Stimulated activated CD8-positive, alpha-beta memory T cell treated with anti-CD3 and anti-CD28 coated beads, Interleukin-4, amount 100 ng/mL, for 4 hours (primary cell): ENCODE measurements at places on chromosomes 12 and 14.

GRCh38 chr12:52946797-52947547, 1.9 kb upstream of the KRT18 start:
- no peak for DNase-seq

- no peak for DNase-seq
Observed at GRCh38 chr12:112270673-112271072, 111.6 kb downstream of the HECTD4 start.

- no peak for DNase-seq
Observed at GRCh38 chr12:69007855-69008351, 74.9 kb upstream of the CPM start.

DNA sequence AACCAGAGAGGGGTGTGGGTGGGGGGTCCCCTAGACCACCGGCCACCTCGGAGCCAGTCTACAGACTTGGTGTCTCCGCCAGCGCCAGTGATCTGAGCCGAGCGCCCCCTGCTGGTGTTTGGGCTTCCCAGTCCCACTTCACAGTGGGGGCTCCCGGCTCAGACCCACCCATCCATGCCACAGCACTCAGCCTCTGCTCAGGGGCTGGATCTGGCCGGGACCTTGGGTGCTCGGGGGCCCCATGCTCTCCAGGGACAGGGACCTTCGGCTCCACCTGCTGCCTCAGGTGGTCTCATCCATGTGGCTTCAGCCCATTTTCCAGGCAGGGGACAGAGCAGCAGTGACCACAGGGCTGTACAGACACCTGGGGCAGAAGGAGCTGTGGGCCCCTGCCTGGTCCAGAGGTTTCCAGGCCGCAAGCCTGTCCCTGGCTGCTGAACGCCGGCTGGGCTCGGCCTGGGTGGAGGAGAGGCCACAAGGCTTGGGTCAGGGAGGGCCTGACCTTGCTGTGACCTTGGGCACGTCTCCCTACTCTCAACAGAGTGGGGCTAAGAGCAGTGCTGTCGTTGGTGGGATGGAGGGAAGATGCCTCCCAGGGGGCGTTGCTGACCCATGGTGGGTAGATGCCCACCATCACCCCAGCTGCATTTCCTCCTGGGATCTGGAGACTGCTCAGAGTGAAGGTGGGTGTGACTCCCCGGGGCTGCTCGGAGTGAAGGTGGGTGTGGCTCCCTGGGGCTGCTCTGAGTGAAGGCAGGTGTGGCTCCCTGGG, 86.3 kb downstream of the KIF26A start:
- peak; percentile 35 for DNase-seq

- DNase-seq = no peak
Observed at GRCh38 chr14:64573109-64573508, 23.3 kb downstream of the PPP1R36 start.

DNA sequence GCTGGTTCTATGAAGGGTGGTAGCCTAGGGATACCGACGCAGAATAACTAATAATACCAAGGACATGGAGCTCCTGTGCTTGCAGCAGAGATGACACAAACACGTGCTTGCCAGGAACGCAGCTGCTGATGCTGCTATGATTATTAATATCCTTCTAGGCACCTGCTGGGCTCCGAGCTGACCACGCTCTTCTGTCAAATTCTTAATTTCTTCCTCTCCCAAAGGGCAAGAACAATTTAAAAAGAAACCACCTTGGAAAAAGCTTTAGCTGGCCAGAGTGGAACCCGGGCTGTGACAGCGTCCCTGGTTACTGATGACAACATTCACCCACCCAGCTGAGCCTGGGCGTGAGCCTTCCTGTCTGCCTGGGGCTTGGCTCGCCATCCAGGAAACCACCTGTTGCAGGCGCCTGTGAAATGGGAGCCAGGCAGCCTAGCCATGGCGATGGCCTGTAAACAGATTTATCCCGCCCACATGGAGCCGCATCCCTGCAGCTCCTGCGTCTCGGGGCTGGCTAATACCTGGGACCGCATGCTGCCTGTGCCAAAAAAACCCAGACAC, 28.8 kb downstream of the CLMN start:
- no peak for DNase-seq

- DNase-seq = no peak
Observed at GRCh38 chr12:15699886-15700285, 89.3 kb downstream of the EPS8 start.

GRCh38 chr12:76049575-76050251, 18.1 kb upstream of the PHLDA1 start:
- DNase-seq = no peak

DNA sequence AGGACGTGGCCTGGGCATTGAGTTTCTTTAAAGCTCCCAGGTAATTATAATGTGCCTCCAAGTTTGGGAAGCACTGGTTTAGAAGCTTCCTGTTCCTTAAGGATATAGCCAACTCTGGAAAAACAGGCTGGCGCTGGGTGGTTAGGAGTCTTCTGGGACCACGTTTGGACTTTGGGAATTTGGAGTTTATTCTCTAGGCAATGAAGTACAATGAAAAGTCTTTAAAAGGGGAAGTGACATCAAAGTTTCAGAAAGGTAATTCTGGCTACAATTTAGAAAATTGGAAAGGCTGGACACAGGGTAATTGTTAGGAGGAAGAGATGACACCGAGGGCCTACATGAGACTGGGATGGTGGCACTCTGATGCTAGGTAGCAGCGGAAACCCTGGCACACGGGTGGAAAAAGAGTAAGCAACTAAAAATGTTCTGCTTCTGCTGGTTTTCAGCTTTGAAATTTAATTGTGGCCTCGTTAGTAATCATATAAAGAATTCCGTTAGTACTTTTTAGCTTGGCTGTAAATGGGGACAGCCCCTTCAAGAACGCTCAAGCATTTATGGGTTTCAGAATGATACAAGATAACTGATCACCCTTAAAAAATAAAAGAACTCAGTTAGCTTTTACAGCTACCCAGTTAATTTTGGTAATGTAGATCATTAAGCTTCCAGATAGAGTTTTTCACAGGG, 12.7 kb upstream of the DCP1B start:
- no peak for DNase-seq

DNA sequence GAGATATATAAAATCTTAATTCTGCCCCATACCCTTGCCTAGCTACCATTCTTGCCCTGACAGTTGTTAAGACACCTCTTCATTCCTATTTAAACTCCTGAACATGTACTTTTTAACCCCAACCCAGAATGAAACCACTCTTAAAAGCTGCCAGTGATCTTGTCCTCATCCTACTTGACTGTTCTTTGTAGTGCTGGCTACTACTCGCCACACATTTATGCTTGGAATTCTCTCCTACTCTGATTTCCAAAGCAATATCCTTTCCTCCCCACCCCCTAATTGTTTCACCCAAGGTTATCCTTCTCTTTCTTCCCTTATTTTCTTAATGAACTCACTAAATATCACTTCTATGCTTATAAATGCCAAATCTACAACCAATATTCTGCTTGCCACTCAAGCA, 4.1 kb downstream of the NFYB start:
- no peak for DNase-seq

DNA sequence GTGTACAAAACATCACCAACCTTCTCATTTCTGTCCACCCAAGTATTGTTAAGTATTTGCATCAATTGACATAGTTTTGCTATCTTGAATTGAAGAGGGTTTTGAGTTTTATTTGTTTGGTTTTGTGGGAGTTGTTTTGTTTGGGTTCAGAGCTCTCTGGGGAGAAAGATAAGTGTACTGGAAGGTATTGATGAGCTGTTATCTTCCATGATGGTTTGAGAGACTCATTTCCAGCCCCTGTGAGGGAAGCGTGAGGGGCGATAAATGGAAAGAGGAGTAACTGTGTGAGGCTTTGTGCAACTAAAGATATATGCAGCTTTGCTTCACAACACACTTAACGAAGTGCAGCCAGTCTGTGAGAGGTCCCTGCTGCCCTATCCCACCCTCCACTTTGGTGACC, 15.7 kb upstream of the CIPC start:
- no peak for DNase-seq

- DNase-seq = no peak
Observed at GRCh38 chr12:19546027-19546426, 106.7 kb downstream of the AEBP2 start.

GRCh38 chr14:101476916-101477553, 84.3 kb upstream of the DIO3 start:
- DNase-seq = no peak

DNA sequence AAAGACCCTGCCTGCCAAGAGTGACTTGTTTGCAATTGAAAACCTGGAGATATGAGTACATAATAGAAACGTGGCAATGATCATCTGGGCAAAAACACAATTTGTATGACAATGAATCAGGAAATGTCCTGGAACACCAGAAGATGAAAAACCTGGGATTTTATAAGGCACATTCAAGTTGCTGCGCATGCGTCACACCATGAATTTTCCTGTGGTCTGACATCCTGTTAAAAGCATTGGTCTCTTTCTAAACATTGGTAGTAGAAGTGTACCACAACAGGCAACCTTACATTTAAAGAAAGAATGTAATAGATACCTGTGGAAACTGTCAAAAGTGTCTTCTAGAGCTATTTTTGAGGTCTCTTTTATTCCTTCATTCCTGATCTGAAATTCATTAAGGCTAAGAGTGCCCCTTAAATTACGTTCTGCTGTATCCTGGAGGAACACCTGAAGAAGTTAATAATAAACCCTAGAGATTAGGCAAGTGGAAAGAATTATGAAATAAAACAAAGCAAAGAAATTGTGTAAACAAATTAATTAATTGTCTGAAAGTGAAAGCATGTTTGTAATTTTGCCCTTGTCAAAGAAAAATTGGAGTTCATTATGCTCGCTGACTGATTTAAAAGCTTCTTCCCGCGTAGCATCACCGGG, 676.5 kb downstream of the DIO2 start:
- DNase-seq = no peak

DNA sequence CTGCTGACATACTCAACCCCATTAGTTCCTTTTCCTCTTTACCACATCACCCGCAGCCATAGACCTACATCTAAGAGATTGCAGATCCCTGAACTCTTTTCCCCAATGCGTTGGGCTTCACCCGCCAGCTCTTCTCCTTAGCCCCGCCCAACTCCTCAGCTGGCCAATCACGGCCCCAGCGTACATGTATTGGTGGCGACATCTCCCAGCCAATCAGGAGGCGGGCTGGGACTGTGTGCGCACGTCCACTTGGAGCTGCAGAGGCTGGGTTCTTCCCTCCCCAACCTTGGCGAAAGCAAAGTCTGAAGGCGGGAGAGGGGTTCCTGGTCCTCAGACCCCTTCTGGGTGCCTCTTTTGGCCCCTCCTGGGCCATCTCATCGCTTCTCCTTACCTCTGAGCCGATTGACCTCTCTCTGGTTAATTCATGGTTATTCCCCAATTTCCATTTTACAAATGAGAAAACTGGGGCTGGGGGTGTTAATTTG, 11.0 kb downstream of the PDE1B start:
- peak; percentile 68 for DNase-seq

GRCh38 chr14:67815573-67816225, 691 bp downstream of the ZFYVE26 start:
- DNase-seq = no peak

DNA sequence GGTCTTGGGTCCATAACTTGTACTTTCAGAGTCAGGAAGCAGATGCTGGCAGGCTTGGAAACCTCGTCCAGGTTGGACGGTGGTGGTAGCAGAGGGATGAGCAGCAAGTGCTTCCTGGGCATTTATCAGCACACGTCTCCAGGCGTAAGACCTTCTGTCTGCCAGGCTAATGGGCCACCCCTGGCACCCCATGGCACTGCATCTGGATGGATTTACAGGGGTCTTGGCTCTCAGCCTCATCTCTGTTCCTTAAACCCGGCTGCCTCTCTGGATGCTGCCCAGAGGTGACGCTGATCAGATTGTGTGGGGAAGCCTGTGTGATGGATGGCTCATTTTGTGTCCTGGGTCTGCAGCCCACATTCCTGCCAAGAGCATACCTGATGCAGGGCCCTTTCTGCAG, 145.1 kb downstream of the TSPAN9 start:
- no peak for DNase-seq

DNA sequence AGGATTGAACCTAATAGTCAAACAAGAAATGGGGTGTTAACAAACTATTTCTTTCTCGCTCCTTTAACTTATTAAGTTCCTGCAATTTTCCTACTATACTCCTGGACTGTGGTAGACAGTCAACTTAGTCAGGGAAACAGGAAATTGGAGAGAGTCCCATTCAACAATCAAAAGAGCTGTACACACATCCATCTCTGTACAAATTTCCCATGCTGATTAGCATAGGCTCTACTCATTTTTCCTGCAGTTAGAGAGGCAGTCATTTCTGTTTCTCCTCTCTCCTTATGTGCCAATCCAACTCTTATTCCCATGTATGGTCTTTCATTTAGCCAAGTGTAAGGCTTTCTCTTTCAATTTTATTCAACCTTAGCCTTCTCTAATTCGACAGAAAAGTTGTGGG, 1168.5 kb upstream of the FLRT2 start:
- no peak for DNase-seq

DNA sequence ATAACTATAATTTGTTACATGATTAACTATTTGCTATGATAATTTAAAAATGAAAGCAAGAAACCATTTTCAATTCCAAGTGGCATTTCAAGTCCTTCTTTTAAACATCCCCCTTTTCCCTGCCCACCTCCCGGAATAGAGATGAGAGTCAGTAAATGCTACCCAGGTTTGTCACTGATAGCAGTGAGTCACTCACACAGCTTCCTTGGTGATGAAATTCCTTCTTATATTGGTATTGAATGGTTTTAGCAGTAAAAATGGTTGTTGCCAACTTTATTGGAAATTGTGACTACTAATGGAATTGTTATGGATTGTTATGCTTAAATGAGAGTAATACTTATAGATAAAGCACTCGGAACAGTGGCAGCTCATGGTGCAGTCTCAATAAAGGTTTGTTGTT, 90.5 kb downstream of the PPM1A start:
- no peak for DNase-seq

DNA sequence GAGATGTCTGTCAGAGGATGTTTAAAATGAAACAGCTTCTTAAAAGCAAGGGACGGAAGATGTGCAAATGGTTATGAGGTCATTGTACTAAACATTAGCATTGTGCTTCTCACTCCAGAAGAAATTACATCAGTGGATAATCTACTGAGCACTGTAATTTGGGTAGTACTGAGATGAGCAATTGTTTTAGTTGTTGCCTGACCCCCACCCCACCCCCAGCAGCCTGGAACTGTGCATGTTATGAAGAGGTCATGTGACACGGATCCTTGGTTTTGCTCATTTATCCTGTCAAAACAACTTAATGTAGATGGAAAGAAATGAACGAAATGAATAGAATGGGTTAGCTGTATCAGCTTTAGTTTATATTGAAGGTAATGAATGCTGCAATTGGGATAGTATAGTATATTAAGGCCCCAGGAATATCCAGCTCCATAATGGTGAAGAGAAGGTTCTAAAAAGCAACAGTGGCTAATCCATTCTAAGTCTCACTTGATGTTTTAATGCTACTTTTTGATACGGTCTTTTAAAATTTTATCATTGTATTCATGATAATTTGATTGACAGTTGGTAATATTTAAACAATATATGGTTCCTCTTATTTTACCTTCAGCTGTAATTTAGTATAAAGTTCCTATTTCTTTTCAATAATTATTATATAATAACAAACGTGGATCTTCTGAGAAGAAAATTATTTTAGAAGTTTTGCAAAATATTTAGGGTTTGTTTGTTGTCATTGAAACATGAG, 58.5 kb downstream of the WNK1 start:
- DNase-seq = no peak

DNA sequence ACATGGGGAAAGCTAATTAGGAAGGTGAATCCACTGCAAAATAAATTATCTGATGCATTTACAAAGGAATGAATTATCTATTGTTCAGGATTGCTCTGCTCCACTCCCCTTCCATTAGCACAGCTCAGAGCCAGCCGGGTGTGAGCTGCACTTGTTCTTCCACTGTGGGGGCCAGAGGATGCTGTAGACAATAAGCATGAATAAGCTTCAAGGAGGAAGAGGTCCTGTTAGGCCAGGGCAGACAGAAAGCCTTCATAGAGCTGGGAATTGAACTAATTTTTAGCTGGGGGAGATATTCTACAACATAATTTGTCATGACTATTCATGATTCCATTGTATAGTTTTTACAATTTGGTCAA, 137.6 kb upstream of the MAX start:
- no peak for DNase-seq
